ENCODE measurements at places on chromosomes 4 and X. TPM values are rescaled to one million over a fixed set of nuclear protein-coding genes. Genes with fewer than 3 reads are reported as not detected.

GRCh38 chrX:23317799-23318724 lies 16.6 kb upstream of the PTCHD1 start:
- DNase-seq: peak; percentile 45

DNA sequence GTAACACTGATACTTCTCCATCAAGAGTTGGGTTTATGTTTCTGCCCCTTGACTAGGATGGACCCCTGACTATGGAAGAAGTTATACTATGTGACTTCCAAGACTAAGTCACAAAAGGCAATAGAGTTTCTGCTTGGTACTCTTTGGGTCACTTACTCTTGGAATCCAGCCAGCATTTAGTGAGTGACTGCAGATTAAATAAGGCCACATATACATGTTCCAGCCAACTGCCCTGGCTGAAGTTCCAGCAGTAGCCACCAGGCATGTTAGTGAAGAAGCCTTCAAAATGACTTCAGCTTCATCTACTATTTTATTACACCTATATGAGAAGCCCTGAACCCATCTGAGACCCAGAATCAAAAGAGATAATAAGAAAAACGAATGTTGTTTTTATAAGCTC lies 524.0 kb downstream of the DMD start:
- DNase-seq: no peak

GRCh38 chrX:154546354-154547244 lies at the start of gene G6PD:
G6PD (minus strand) TSS chrX:154546846; CDS start chrX:154546155, 691 bp downstream.
- peak; percentile 73 for DNase-seq

DNA sequence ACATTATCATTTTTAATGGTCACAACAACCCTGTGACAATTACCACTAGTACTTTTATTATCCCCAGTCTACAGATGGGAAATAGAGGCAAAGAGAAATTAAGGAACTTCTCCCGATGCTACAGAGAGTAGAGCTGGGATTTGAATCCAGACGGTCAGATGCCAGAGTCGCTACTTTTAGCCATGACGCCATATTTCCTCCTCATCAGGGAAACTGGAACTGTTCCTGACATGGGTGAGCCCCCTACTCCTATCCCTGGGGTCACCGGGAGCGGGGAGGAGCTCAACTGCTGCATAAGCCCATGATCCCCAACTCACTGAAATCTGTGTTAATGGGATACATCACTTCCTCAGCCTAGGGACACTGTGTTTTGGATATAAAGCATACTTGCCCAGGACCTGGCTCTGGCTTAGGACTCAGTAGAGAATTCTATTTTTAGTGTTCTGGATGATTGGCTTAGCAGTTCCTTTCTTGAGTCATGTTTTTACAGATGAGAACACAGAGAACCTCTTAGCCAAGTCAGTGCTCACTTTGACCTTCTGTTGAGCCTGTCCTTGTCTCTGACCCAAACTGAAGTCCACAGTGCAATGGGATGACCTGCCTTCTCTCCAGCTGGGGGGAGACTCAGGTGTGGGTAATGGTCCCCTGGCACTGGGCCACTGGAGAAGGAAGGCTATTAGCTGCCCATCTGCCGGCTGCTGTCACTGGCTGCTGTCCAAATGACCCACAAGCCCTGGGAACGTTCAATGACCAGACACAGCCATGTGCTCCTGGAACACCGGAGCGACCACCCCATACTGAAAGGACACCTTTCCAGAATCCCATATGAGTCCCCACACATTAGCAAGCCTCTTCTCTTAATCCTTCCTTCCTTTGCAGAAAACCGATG lies 90.8 kb upstream of the SHISA3 start:
- DNase-seq: no peak

Gene ADH1A
- total RNA-seq: not detected

Gene SMIM31
- total RNA-seq: not detected

Gene MSL3
- 36.0 TPM for total RNA-seq

Gene WDR17
- total RNA-seq: 0.51 TPM
